ENCODE measurements at places on chromosomes 5 and 9.

- DNase-seq: no peak
These were observed 57.8 kb downstream of the TMC1 start for GRCh38 chr9:72579190-72579589.

DNA sequence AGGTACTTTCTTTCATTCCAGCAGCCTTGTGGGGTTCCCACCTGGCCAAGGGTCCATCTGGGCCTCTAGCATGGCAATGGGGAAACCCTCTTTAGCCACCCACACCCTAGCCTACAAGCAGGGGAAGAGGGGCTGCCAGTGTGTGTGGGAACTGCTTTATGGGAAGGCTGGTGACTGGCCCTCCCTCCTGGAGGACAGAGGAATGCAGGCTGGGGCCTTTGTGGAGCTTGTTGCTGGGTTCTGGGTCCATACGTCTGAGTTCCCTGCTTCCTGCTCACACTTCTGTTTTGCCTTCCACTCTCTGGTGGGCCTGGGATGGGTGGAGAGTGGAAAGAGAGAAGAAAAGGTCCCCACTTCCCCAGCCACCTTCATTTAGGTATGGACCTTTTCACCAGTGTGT lies 14.9 kb upstream of the PITX1 start:
- no peak for DNase-seq

DNA sequence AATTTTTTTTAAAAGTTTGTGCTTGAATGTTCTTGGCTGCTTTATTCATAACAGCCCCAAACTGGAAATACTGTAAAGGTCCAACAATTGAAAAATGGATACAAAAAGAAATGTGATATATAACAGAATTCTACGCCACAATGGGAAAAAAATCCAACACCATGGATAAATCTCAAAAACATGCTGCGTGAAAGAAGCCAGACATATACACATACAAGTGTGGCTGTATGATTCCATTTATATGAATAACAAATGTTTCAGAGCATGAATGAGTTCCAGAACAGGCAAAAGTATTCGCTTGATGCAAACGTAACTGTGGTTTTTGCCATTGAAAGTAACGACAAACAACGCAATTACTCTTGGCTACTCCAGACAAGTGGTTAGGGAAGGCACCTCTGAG lies 7.2 kb upstream of the SFXN1 start:
- DNase-seq: no peak

GRCh38 chr5:131747180-131748105 lies 49.4 kb downstream of the FNIP1 start:
- DNase-seq: no peak

DNA sequence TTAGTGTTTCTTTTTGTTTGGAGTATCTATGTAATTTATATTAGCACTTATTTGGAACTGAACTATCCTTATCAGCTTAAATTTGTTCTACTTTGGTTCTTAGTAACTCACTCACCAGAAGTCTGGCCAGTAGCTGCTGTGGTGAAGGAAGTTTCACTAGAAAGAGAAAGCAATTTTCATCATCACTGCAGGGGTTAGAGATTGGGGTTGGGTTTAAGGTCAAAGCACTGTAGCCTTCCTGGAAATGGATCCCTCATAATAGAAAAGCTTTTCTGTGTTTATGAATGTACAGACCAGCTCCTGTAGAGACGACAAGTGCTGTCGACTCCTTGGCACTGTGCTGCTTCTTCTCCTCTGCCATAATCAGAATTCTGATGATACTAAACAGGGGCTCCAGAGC lies 22.2 kb downstream of the MROH2B start:
- DNase-seq: no peak

DNA sequence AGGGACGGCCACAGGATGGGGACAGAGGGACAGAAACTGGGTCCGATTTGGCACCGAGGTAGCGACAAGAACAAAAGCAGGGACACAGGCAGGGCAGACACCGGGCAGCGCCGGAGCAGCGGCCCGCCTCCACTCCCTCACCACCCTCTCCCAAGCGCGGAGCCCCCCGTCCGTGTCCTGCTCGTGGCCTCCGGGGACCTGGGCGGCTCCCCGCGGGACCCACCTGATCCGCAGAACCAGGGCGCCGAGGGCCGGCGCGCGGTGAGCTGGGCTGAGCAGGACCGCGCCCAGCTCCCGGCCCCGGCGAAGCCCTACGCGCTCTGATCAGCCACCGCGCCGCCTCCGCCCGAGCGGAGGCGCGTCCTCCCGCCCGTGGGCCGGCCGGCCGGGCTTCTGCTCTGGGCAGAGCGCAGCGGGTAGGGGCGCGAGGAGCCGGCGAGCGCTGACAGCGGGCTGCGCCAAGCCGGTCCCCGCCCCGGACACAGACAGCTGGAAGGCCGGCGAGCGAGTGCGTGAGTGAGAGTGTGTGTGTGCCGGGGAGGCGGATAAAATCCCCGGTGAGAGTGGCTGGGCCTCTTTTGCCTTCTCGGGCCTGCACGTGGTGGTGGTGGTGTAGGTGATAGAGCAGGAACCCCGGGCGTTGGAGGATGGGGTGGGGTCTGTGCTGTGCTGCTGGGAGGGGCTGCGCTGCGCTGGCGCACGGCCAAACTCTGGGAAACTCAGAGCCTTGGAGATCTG lies at the start of gene GGTA1:
TSS of gene GGTA1 (minus strand) at position 418 of the 738 bp plus-strand sequence. CDS start 31,922 bp downstream, outside the sequence.
- no peak for DNase-seq

DNA sequence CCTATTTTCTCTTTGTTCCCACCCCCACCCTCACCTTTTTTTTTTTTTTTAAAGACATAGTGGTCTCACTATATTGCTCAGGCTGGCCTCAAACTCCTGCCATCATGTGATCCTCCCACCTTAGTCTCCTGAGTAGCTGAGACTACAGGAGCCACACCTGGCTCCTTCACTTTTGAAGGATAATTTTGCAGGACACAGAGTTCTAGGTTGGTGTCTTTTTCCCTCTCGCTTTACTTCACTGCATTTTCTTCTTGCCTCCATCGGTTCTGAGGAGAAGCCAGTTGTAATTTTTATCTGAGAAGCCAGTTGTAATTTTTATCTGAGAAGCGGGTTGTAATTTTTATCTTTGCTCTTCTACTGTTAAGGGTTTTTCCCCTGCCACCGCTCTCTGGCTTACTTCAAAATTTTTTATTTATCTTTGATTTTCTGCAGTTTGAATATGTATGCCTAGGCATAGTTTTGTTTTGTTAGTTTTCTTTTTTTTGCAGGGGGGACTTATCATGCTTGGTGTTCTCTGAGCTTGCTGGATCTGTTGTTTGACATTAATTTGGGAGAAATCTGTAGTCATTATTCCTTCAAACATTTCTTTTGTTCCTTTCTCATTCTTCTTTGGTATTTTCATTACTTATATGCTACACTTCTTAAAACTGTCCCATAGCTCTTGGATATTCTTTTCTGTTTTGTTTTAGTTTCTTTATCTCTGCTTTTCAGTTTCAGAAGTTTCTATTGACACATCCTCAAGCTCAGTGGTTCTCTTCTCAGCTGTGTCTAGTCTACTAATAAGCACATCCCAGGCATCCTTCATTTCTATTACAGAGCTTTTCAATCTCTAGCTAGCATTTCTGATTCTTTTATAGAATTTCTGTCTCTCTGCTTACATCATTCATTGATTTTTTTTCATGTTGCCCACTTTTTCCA lies 148.2 kb upstream of the CHD1 start:
- DNase-seq: no peak

DNA sequence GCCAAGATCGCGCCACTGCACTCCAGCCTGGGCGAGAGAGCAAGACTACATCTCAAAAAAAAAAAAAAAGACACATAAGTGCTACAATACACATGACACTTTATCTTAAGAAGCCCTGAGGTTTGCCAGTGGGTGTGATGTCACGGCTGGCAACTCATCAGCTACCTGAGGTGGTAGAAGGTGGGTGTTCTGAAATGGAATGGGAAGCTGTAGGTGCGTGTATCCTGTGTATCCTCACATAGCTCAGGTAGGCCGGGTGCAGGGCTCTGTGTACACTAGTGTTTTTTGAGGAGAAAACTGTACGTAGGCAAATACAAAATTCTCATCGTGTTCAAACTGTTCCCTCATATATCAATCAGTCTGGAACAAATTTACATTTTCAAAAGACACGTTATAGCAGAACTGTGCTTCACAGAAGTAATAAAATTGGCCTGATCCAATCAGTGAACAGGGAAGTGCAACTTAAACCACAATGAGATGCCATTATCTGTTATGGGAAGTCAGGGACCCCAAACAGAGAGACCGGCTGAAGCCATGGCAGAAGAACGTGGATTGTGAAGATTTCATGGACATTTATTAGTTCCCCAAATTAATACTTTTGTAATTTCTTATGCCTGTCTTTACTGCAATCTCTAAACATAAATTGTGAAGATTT lies 10.4 kb downstream of the BICD2 start:
- DNase-seq: no peak

DNA sequence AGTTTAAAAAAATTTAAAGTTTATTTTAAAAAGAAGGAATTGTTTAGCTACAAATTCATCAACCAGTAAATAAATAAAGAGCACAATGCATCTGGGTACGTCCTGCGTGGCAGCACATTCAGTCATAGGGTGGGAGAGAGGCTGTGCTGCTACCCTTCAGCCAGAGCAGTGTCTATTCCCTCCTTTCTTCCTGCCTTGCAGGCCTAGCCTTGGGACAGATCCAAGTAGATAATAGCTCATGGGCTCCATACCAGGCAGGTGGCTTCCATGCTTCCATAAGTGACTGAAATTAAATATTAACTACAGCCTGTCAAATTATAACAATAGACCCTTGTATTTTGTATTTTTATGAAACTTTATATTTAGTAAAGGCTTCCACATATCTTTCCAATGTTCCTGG lies 408.3 kb upstream of the RGMB start:
- no peak for DNase-seq

- no peak for DNase-seq
These were observed 724 bp upstream of the LYSMD3 start for GRCh38 chr5:90529939-90530677.

DNA sequence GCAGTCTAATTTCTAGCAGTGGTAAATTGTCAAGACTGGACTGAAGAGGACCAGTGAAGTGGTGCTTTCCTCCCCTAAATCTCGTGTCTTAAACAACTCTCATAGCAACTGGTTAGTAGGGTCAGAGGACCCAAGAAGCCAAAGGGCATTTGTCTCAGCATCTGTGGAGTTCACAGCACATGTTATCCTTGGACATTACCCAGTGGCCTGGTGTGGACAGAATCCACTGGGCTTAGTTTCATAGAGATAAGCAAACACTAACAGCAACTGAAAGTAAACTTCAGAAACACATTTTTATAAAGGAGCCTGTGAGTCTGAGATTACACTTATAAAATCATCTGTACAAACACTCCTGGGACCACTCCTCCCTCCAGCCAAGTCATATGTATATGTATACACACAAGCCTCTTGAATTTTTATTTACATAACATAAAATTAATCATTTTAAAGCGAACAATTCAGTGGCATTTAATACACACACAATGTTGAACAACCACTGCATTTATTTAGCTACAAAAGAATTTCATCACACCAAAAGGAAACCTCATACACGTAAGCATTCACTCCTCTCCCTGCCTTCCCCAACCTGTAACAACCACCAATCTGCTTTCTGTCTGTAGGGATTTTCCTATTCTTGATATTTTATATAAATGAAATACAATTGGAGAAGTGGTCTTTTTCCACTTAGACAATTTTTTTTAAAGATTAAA lies 457.8 kb downstream of the RASEF start:
- no peak for DNase-seq

DNA sequence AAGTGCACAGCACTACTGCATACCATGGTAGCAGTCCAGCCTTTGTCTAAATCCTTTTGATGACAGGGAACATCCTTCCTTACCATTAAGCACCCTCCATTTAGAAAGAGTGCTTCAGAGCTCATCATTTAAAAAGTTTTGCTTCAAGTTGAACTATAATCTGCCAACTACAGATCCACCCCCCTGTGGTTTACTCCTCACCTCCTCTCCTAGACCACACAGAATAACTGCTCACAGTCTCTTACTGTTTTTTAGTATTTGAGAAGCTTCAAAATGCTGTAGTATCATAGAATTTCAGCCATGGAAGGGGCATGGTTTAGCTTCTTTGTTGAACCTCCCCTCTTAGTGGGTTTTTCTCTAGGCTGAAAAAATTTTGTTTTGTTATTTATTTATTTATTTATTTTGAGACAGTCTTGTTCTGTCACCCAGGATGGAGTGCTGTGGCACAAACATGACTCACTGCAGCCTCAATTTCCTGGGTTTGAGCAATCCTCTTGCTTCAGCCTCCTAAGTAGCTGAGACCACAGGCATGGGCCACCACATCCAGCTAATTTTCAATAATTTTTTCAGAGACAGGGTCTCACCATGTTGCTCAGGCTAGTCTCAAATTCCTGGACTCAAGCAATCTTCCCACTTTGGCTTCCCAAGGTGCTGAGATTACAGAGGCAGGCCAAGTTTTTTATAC lies 384.3 kb upstream of the RFX3 start:
- DNase-seq: no peak

DNA sequence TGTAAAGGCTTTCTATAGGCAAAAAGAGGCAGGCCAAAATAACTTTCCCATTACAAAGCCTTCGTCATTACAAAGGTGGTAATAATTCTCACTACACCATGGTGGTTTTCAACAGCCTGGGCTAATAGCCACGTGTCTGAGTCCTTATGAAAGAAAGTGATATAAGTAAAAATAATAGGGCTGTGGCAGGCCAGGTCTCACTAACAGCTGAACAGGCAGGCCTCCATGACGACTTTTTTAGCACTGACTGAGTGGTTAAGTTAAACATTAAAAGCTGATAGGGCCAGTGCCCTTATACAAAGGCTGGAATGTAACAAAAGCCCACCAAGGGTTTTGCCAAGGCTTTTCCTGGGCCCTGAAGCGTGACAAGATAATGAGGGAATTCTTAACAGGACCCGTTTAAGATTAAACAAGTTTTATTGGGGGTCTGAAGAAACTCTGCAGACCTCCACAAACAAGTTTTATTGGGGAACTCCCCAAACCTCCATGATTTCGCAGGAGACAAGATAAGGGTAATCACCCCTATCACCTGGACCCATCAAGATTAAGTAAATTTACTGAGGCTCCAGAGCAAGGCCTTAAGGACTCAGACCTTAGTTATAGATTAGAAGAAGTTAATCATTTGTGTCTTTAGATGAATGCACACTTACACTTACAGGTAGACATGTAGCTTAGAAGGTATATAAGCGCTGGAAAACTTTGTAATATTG lies 412.9 kb downstream of the CHSY3 start:
- DNase-seq: no peak

- DNase-seq: no peak
These were observed 310.6 kb downstream of the NDUFS4 start for GRCh38 chr5:53871050-53871449.

GRCh38 chr5:94759022-94759421 lies 140.6 kb downstream of the SLF1 start:
- no peak for DNase-seq

DNA sequence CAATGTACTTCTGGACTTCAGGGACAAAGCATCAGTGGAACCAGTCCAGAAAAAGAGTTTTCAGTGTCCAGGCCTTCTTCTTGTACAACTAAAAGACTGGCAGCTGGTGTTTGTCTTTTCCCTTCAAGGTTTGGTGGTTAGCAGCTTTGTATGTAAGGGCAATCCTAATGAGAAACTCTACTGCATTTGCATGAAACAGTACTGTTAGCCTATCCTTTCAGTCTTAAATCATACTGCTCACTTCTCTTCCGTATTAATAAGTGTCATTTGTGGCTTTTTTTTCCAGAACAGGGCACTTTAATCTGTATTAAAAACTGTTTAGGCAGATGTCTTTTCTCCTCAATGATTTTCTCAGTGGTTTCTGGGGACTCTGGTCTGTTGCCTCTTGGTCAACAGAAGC lies 48.9 kb downstream of the FAM174A start:
- no peak for DNase-seq

- no peak for DNase-seq
These were observed 55.9 kb upstream of the ANKRD55 start for GRCh38 chr5:56288873-56289601.

All from stimulated activated CD4-positive, alpha-beta T cell treated with anti-CD3 and anti-CD28 coated beads, TNF-alpha, amount 100 ng/mL, for 1 hour (primary cell).